ENCODE measurements at places on chromosomes 3 and 15.

DNA sequence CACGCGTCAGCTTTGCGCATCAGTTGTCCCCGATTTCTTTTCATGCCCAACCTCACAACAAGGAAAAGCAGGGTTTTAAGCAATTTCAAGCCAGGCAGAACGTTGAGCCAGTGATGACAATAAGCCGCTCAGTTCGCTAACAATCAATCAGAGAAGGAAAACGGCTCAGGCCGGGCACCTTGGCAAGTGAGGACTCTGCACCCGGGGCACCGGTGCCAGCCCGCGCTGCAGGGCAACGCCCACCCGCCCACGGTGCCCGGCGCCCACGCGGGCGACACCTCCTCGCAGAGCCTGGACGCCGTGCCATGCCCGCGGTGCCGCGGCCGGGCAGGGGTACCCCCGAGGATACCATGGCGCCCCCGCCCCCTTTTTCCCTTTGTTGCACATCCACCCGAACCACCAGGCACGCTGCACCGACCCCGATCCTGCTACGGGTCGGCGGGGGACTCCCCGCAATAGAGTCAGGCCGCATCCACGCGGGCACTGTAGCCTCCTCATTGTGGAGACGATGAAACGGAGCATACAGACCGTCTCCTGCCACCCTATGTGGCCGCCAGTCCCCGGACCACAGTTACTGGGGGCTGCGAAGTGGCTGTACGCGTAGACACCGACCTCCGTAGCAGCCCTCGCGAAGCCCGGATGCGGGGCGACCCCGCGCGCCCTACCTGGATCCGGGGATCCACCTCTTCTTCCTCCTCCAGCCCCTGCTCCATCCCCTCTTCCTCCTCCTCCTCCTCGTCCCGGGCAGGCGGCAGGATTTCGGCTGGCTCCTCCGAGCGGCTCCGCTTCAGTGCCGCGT is 581 bp downstream of the SH3BP5 start:
- DNase-seq = peak; percentile 38

DNA sequence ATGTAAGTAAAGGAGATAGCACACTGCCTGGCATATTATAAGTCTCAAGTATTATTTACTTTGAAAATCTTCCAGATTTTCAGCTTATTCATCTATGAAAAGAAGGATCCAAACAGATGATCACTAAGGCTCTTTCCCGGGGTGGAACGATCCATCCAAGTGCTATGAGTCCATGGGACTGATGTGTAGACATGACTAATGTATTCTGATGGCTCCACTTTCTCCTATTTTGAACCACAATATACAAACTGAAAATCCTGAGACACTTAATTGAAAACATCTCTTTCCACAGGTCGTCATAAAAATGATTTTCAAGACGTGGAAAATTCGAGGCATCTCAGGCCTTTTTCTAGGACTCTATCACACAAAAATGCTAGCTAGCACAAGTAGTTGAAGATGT is 33.4 kb upstream of the CHRM5 start:
- no peak for DNase-seq

DNA sequence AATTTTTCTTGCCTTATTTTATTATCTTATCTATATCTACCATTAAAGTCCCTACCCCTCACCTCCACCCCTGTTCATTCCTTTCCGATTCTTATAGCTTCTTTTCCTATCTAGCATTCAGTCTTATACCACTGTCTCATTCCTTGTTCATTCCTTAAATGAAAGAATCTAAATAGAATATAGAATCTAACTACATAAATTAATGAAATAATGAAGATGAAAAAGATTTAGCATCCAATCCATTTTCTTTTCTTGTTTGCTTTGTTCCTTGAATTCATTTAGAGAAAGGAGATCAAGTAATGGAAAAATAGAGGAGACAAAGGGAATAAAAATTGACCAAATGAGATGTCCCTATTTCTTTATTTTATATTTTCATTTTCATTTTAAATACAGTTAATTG is 67.2 kb downstream of the OPA1 start:
- no peak for DNase-seq

DNA sequence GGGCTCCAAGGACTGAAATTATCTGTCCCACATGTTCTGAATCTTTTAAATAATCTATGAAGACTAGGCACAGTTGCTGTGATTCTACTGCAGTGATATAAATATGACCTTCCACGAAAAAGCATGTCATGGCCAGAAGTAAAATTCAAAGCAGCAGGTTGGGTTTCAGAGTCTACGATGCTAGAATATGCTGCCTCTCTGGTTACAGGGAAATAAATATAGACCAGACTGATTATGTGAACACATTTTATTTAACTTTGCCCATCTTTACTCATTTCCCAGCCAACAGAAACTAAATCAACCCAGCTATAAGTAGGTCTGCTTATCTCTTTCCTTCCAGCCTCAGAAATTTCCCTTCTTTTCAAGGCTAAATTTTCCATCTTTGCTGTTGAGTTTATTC is 19.9 kb upstream of the TM6SF1 start:
- DNase-seq = no peak

DNA sequence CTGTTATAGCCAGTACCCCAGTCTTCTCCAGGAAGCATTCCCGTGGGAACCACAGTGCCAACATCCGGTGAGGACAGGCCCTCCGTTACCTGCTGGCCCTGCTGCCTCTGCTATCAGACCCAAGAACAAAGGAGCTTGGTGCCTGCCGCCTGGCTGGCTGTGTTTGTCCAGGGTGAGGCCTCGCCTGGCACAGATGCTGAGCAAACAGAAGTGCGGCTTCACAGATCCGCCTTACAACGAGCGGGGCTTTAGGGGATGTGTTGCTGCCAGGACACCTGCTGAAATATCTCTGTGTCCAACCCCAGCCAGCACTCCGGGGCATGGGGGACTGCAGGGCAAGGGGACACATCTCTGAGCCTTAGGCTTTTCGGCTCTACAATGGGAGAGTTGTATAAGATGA is 2.2 kb upstream of the EPHB3 start:
- no peak for DNase-seq

DNA sequence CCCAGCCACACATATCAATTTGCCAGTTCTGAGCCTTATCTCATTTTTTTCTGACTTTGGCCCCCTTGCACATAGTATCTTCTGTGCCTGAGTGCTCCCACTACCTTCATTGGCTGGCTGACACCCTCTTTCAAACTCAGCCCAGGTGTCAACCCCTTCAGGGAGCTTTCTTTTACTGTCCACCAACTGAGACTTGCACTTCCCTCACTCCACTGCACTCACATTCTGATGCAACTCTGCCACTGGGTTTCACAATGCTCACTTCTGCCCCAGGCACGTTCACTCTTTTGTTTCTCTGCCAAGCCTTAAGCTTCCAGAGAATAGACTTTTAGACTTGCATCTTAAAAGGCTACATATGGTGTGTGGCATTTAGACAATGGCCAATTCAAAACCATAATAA is 101.5 kb upstream of the CBLB start:
- DNase-seq = no peak

DNA sequence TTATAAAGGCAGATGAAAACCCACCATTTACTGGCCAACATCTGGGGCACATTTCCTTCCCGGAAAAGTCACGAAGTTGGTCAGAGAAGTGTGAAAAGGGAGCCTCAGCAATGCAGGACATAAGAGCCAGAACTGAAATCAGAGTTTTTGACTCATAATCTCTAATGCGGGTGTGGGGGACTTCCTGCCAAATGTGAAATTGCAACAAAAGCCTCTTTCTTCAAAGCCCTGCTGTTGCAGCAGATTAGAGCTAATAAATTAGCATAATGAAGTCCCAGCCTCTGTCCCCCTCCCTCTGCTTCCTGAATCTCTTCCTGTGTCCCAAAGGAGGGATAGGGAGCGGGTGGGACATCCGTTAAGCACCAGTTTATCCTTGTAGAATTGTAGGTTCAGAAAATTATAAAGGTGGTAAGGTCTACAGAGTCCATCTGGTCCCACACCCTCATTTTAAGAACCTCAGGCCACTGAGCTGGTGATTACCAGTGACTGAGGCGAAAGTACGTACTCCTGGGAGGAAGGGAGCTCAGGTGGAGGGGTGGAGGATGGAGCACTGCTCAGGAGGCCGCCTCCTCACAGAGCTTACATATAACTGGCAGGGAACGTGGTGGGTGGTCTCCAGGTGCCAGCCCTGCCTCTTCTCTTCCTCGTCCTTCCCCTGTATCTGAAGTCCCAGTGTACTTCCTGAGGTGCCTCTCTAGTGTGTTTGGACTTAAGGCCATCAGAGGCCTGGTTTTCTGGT is 35.0 kb downstream of the ST6GAL1 start:
- DNase-seq = no peak

GRCh38 chr3:162141272-162141791 is 644.7 kb downstream of the OTOL1 start:
- no peak for DNase-seq

GRCh38 chr3:128011140-128011539 is 41.1 kb upstream of the SEC61A1 start:
- peak; percentile 74 for DNase-seq

Data from urothelium cell line (cell line).